ENCODE measurements at places on chromosomes 7 and 10. TPM values are rescaled to one million over a fixed set of nuclear protein-coding genes. Genes with fewer than 3 reads are reported as not detected.

FAM25G gene
- total RNA-seq = not detected

SDK1 gene
- total RNA-seq = 0.43 TPM

GSTO1 gene
- total RNA-seq = 156 TPM

SFRP5 gene
- total RNA-seq = not detected

INSYN2A gene
- under 0.01 TPM for total RNA-seq

ZNF92 gene
- total RNA-seq = 9.9 TPM

MAGI2 gene
- total RNA-seq = 20.0 TPM

ATG9B gene
- total RNA-seq = 0.32 TPM

STEAP1 gene
- 21.6 TPM for total RNA-seq

RNF32 gene
- 0.43 TPM for total RNA-seq

NRG3 gene
- not detected for total RNA-seq

CSTF2T gene
- total RNA-seq = 22.9 TPM

IPMK gene
- total RNA-seq = 4.5 TPM

SKIDA1 gene
- total RNA-seq = 0.32 TPM

NKX1-2 gene
- total RNA-seq = not detected

THNSL1 gene
- total RNA-seq = 3.5 TPM

TMEM184A gene
- 0.64 TPM for total RNA-seq

TUBB8 gene
- total RNA-seq = not detected

CNNM1 gene
- 3.5 TPM for total RNA-seq

GPRIN2 gene
- not detected for total RNA-seq

SUN3 gene
- not detected for total RNA-seq

RELN gene
- total RNA-seq = 0.97 TPM

CCDC3 gene
- total RNA-seq = 0.43 TPM

SEMA3A gene
- total RNA-seq = 37.4 TPM

ALOX5 gene
- total RNA-seq = not detected

MYL10 gene
- not detected for total RNA-seq

HABP2 gene
- not detected for total RNA-seq

ARHGEF35 gene
- total RNA-seq = 0.97 TPM

SPDYE9 gene
- not detected for total RNA-seq

EBLN1 gene
- total RNA-seq = not detected

HOXA13 gene
- total RNA-seq = 2.6 TPM

NOS3 gene
- 1.3 TPM for total RNA-seq

DENND11 gene
- 5.6 TPM for total RNA-seq

GRID1 gene
- total RNA-seq = under 0.01 TPM

ZNF467 gene
- 1.3 TPM for total RNA-seq

FGFBP3 gene
- 0.97 TPM for total RNA-seq

SPDYE6 gene
- total RNA-seq = not detected

H2BK1 gene
- not detected for total RNA-seq

ASIC3 gene
- total RNA-seq = under 0.01 TPM

ADIRF gene
- total RNA-seq = 2.6 TPM

MYPN gene
- total RNA-seq = 18.6 TPM

CYP2C19 gene
- total RNA-seq = not detected

OPN4 gene
- total RNA-seq = not detected

MYO1G gene
- total RNA-seq = under 0.01 TPM

SPDYE8 gene
- total RNA-seq = not detected
